ENCODE measurements at places on chromosomes 12 and 14. TPM values are rescaled to one million over a fixed set of nuclear protein-coding genes. Genes with fewer than 3 reads are reported as not detected.

- DNase-seq = no peak
These were observed 69.7 kb downstream of the TTC9 start for GRCh38 chr14:70711451-70711850.

DNA sequence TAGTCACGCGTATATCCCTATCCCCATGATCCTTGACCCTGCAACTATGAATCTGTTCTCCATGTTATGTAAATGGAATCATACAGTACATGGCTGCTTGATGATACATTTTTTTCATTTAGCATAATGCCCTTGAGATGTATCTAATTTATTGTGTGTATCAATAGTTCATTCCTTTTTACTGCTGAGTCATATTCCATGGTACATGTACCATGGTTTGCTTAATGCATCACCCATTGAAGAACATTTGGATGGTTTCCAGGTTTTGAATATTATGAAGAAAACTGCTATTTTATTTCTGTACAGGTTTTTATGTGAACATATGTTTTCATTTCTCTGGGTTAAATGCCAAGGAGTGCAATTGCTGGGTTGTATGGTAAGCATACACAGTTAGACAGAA, 4.0 kb upstream of the RNASE10 start:
- DNase-seq = peak; percentile 74

GRCh38 chr14:75986439-75986765, 839 bp downstream of the IFT43 start:
- DNase-seq = peak; percentile 85

DNA sequence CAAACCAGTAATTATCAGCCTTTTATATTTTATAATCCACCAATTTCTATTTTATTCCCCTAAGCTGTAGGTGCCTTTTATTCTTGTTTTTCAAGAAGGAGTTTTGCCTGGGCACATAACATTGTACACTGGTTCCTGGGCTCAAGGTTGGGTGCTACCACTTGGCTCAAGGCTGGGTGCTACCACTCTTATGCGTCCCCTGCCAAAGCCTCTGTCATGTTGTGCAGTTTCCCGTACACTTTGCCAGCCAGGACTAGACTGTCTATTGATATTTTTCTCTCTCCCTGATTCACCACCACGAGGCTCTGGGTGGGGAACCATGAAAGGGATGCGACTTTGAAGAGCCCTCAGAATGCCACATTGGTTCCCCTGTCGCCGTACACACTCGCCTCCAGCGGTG, 52.5 kb upstream of the VASH1 start:
- no peak for DNase-seq

The RBP5 gene
- total RNA-seq = 0.19 TPM

All from dermis blood vessel endothelial cell (primary cell).